Stimulated activated CD4-positive, alpha-beta T cell treated with anti-CD3 and anti-CD28 coated beads, Interleukin-1b, Interleukin-23, amount 100 ng/mL, for 1 hour (primary cell): ENCODE measurements at places on chromosomes 4 and X.

DNA sequence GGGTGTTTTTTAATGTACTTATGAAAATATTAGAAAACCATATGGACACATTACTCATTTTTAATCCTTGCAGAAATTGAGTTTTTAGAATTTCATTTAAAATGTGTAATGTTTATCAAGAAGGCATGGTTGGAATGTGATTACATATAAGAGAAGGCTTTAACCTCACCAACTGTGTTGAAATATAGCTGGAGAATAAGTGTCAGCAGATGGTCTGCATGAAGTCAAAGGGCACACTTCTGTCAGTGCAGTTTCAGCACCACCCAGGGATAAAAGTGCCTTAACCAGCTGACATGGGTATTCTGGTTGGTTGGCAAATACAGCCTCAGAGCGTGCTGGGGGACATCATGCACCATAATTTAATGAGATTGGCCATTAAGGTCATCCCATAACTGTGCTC lies 21.2 kb upstream of the ANTXR2 start:
- DNase-seq = no peak

GRCh38 chr4:155639704-155640523 lies 26.7 kb upstream of the GUCY1A1 start:
- no peak for DNase-seq

DNA sequence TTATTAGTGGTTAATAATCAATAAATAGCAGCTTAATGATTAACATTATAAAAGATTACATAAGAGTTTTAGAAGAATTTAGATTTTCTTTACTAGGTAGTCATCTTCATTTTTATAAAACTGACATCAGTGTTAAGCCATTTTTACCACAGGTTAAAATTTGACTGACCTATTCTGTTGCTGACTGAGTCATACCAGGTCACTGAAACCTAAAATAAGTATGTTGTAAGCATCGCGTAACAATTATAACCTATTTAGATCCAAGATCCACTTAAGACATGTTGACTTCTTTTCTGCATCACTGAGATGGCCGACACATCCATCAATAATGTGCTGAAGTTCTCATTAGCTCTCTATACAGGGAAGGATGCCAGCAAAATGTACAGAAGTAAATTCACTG lies 36.7 kb downstream of the ARX start:
- no peak for DNase-seq

DNA sequence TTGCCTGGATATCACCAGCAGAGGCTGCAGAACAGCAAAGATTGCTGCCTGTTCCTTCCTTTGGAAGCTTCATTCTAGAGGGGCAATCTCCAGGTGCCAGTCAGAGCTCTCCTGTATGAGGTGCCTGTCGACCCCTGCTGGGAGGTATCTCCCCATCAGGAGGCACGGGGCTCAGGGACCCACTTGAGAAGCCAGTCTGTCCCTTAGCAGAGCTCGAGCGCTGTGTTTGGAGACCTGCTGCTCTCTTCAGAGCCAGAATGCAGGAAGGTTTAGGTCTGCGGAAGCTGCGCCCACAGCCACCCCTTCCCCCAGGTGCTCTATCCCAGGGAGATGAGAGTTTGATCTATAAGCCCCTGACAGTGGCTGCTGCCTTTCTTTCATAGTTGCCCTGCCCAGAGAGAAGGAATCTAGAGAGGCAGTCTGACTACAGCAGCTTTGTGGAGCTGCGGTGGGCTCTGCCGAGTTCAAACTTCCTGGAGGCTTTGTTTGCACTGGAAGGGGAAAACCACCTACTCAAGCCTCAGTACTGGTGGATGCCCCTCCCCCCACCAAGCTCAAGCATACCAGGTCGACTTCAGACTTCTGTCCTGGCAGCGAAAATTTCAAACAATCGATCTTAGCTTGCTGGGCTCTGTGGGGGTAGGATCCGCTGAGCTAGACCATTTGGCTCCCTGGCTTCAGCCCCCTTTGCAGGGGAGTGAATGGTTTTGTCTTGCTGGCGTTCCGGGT lies 57.9 kb downstream of the DKK2 start:
- DNase-seq = no peak

GRCh38 chr4:38123555-38123954 lies 163.4 kb downstream of the PTTG2 start:
- no peak for DNase-seq

GRCh38 chr4:26912069-26912468 lies 51.4 kb downstream of the STIM2 start:
- DNase-seq = no peak

GRCh38 chrX:24169211-24169610 lies 19.7 kb downstream of the ZFX start:
- no peak for DNase-seq

DNA sequence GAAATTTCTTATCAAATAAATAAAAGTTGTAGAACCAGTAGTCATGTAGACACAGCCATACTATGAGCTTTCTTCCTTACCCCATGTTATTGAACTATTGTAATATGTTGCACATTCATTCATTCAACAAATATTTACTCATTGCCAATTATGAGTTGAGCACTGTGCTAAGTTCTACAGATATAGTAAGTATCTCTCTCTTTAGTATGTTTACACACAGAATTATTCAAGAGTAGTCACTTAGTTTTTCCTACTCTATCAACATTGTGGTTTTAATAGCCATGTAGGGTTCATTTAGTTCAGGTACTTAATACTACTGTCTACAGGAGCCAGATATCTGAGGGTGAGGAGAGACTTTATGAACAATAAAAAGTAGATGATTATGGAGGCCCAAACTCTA lies 86.2 kb downstream of the TEX13A start:
- DNase-seq = no peak

DNA sequence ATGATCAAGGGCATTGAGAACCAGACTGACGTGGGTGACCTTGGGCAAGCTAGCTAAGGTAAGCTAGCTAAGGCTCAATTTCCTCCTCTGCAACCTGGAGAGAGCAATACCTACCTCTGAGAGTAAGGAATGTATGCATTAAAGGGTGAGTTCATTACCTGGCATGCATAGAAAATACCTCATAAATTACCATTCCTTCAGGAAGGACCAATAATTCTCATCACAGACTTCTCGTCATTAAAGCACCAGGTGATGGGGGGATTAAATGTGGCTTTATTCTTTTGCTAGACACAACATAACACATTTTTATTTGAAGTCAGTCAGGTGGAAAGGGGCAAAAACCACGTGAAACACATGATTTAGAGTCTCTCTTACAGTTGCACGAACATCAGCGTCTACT lies 21.5 kb downstream of the EGFL6 start:
- DNase-seq = no peak

- DNase-seq = no peak
Measured at GRCh38 chr4:56668267-56668666, 12.8 kb downstream of the HOPX start.

DNA sequence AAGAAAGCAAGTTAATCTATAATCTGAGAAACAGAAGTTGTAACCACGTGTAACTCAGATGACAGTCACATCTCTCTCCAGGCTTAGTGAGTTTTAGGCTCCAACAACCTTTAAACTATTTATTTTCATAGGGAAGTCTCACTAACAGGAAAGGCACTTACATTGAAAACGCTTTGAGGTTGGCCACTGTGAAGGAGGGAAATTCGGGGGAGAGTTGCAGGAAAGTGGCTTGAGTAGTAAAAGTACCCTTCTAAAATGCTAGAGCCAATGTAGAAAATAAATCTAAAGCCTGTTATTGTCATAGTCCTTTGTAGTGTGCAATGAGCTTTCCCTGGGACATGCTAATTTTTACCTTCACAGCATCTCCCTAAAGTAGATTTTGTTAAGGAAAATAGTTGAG lies 995 bp upstream of the NFXL1 start:
- no peak for DNase-seq

- DNase-seq = no peak
Measured at GRCh38 chr4:144894573-144894972, 203.4 kb downstream of the ANAPC10 start.

DNA sequence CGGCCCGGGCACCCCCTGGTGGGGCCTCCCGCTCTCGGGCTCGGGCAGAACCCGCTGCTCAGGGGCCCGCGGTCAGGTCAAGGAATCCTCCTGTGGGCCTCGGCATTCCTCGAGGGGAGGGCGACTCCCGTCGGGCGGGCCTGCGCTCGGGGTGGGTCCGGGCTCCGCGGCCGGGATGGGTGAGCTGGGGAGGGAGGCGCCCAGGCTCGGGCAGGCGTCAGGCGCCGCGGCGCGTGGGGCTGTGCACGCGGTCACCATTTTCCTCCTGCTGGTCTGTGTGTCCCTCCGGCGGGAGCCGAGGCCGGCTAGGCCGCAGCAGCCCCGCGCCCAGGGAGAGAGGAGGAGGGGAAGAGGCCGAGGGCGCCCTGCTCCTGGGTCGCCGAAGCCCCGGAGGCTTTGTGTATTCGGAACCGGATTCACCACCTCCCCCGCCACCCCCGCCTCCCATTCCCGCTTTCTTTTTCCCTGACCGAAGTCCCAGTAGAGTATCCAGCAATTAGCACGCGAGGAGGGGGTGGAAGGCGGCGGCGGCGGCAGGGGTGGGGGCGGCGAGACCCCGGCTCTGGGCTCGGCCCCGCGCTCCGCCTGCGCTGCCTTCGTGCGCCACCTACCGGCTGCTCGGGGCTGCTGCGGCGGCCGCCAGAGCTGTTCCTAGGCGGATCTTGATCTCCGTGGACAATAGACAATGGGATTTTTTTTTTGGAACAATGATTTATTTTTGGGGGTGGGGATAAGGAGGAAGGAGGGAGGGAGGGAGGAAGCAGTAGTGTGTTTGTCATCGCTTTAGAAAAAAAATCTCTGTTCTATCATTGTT lies 99.0 kb upstream of the MAML3 start:
- DNase-seq = peak; percentile 3

- DNase-seq = no peak
Measured at GRCh38 chr4:1201851-1202525, 29.6 kb upstream of the SPON2 start.

DNA sequence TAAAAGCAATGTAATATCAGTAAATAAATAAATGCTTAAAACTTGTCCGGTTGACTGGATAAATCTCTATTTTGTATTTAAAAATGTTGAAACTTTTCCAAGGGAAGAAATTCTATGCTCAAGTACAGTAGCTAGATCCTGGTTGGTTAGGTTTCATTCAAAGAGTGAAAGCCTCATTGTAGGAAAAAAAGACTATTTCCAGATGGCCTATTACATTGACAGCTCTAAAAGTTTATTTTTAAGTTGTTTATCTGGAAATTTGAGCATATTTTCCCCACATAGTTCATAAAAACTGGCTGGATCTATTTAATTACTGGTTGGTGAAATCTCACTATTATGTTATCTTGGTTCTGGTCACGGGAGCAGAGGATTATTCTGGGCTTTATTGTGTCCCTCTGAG lies 38.0 kb downstream of the FRAS1 start:
- DNase-seq = no peak

- DNase-seq = no peak
Measured at GRCh38 chr4:182145334-182145905, 97.8 kb upstream of the TENM3 start.

DNA sequence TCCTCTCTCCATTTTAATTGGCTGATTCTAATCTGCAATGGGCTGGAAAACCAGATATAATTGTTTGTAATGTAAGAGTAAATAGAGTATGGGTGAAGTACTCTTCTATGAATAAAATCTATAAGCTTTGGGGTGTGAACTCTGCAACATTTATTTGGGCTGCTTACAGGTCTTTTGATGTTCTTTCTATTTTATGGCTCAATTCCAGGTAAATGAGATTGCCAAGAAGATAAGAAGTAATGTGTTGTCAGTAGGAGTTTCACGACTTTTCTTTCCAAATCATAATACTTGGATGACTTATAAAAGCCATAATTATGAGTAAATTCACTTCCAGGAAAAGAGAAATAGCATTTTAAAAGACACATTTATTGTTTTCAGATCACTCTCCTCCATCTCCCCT lies 103.5 kb downstream of the FMR1NB start:
- DNase-seq = no peak

GRCh38 chr4:76212851-76213414 lies 691 bp downstream of the SCARB2 start:
- DNase-seq = peak; percentile 2

DNA sequence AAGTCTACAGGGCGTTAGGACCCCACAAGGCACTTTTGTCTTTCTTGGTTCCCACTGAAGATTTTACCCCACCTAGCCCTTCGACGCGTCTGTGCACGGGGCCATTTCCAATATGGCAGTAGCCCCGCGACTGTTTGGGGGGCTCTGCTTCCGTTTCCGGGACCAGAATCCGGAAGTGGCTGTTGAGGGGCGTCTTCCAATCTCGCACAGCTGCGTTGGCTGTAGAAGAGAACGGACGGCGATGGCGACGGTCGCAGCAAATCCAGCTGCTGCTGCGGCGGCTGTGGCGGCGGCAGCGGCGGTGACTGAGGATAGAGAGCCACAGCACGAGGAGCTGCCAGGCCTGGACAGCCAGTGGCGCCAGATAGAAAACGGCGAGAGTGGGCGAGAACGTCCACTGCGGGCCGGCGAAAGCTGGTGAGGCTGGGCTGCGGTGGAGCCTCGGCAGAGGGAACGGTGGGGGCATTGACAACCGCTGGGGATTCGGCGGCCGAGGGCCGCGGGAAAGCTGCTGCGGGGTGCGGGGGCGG lies at the start of gene USP11:
Gene USP11 (plus strand): TSS at position 207 of the 530 bp plus-strand sequence. CDS start 35 bp downstream, at position 242.
- DNase-seq = no peak
